IPS-NIHi11 (cell line): ENCODE measurements at places on chromosomes 12 and 14.
A peak's percentile ranks its signal among the peaks of the same experiment; 100 is the strongest.

GRCh38 chr12:16277585-16277984 is at the start of gene SLC15A5:
SLC15A5 (minus strand) TSS chr12:16277685; CDS start chr12:16277685, 0 bp downstream.
- DNase-seq: no peak

DNA sequence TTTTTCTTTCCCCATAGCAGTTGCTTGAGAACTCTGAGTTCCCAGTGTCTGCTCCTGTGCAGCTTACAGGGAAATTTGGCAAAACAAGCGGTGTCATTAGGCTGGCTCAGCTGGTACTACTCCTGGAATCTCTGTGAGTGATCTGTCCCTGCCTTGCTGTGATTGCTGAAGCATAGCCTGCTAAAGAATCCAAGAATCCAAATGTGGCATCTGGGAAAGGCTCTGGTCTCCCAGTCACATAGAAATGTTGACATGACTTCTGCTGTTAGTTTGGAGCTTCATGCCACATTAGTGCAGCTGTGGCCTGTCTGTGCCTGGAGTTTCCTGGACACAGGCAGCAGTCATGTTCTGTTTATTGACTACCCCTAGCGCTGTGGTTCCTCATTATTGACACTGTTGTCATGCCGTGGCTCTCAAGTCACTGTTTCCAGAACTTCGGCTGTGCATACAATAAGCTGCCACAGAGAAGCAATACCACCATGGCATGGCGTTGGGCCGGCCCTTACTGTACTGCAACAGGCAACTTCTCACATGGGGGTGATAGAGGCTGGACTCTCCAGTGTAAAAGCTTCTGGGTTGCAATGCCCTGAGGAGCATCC is 166.8 kb downstream of the MYRFL start:
- DNase-seq: no peak

GRCh38 chr14:92527721-92528120 is 14.1 kb downstream of the RIN3 start:
- DNase-seq: no peak

DNA sequence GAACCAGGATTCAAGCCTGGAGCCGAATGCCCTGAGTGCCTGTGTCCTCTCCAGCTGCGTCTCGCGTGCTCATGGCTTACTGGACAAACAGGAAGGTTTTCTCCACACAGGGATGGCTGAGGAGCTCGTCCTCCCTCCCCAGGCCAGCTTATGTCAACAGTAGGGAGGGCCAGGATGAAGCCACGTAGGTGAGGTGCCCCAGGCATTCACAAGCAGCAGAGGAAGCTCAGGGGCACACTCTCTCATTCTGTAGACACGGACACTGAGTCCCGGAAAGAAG is 49.3 kb downstream of the TRPV4 start:
- DNase-seq: no peak

DNA sequence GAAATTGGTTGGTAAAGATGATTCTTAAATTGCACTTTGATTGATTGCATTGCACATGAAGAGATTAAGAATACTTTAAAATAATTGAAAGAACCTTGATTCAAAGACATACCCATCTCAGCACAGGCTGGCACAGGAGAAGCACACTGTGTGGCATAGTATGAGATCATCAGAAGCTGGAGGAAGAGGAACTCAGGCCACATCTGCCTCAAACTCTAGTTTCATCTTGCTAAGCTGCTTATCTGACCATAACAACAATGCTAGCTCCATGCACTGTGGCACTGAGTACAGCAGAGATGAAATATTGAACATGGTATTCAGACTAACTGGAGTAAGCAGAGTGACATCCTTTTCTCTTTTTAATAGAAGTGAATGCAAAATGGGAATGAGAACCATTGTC is 99.1 kb downstream of the TBC1D30 start:
- no peak for DNase-seq

DNA sequence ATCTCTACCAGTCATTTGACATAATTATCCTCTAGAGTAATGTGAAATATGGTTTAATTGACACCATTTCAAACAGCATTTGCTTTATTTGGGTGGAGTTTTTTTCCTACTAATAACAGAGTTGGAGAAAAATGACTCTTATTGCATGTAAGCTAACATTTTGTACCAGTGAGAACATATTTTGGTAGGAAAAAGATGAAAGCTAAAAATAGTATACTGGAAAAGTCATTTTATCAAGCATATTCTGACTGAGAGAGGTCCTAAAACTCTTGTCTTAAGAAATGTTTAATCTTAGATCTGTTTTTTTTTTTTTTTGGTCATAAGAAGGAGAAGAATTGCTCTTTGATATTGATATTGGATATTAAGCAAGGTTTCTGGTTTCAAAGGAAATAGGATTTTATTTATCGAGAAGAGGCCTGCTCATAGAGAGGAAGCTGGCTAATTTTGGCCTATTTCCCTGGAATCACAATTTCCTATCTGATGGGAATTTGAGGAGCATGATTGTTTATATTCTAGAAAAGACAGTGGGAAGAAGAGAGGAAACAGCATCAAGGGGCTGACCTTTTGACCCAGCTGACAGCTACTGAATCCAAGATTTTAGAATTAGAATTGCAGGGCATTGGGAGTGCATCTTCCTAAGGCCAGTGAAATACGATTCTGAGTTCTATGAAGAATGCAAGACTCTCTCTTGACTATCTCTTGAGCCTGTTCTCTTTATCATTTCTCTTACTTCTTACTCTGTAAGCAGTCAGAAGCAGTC is 19.4 kb downstream of the OTOGL start:
- DNase-seq: peak; percentile 11

DNA sequence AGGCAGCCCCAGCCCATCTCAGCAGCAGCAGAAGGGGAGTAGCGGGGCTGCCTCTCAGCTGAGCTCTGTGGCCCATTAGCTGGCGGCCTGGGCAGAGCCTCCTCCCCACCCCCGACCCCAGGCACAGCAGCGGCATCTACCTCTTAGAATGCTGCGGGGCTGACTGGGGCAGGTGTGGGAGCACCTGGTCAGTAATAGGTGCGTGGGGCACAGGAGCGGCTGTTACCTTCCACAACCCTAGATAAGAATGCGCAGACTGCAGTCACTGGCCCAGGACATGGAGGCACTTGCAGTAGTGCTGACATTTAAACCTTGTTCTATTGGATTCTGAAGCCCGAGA is 35.6 kb downstream of the SYNE3 start:
- peak; percentile 34 for DNase-seq

DNA sequence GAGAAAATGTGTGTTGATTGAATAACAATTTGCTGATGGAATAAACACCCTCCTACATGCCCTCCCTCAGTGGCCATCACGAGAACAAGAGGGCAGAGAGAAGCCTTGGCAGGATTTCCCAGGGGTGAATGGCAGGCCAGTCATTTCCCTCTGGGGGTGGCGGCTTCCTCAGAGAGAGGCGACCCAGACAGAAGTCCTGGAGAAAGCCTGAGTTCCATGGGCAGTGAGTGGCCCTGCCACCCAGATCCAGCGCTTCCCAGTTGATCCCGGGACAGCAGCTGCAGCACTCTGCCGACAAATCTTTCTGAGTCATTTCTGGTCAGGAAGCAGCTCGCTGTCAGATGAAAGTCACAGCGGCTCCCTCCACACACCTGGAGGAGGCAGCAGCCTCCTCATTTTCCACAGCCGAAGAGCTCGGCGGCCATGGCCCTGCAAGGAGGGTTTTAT is 123.0 kb downstream of the SCARB1 start:
- DNase-seq: no peak

GRCh38 chr14:62445570-62445969 is 599.7 kb downstream of the KCNH5 start:
- DNase-seq: peak; percentile 16

DNA sequence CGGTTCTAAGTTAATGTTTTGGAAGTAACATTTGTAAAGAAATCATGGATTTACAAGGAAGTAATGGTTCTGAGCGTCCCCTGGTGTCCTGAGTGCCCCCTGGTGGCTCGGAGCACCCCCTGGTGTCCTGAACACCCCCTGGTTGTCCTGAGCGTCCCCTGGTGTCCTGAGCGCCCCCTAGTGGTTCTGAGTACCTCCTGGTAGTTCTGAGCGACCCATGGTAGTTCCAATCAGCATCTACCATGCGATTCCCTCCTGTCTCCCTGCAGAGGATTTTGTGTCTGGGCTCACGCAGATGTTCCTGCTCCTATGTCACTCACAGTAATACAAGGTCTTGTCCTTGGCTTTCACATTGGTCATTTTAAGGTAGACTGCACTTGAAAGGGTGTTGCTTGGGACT is 1352.9 kb downstream of the TMEM121 start:
- no peak for DNase-seq

GRCh38 chr12:68785358-68785757 is 22.6 kb upstream of the MDM2 start:
- no peak for DNase-seq

- DNase-seq: no peak
Observed at GRCh38 chr12:116538682-116539305, 20.4 kb upstream of the MAP1LC3B2 start.

DNA sequence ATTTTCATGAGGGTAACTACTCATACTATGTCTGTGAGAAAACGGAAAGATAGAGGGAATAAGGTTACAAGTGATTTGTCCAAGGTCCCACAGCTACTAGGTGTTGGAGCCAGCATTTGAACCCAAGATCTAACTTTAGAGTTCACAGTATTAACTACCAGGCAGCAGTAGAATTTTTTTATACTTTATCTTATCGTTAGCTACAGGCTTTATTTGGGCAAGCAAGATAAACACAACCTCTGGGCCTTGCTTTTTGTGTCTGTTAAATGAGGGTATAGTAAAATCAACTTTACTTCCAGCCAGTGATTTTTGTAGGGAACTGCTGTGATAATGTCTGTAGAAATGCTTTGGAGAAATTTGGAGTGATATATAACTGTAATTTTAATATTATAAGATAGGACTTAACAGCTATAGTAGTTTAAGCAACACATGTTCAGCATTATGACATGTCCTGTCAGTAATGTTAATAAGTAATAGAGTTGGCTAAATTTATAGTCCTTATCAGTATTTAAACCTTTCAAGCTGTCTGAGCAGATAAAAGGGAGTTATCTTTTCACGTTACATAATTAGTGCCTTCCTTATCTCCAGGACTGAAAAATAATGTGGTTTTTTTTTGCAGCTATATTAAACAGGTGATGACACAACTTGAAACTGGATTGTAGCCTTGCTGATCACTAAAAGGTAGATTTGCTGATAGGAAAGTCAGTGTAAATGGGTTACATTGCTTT is 12.8 kb downstream of the LEMD3 start:
- DNase-seq: no peak

GRCh38 chr12:51900323-51900889 is 6.9 kb upstream of the ACVRL1 start:
- no peak for DNase-seq

DNA sequence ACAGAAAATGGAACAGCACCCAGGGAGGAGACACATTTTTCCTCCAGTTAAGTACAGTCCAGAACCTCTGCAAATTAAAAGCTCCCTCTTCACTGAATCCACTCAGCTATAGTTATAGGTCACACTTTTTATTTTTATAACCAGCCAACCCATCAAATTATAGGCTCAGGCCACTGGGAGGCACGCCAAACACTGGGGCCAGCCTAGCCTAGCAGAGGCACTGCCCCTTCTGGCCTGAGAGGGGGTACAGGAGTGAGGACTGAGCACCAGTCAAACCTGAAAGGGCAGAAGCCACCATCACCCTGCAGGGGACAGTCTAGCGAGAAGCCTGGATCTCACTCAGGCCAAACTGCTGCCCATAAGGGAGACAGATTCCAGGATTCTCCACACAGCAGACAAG is 19.3 kb downstream of the FMNL3 start:
- DNase-seq: peak; percentile 65

- no peak for DNase-seq
Observed at GRCh38 chr14:48826058-48826457, 760.1 kb downstream of the RPS29 start.

DNA sequence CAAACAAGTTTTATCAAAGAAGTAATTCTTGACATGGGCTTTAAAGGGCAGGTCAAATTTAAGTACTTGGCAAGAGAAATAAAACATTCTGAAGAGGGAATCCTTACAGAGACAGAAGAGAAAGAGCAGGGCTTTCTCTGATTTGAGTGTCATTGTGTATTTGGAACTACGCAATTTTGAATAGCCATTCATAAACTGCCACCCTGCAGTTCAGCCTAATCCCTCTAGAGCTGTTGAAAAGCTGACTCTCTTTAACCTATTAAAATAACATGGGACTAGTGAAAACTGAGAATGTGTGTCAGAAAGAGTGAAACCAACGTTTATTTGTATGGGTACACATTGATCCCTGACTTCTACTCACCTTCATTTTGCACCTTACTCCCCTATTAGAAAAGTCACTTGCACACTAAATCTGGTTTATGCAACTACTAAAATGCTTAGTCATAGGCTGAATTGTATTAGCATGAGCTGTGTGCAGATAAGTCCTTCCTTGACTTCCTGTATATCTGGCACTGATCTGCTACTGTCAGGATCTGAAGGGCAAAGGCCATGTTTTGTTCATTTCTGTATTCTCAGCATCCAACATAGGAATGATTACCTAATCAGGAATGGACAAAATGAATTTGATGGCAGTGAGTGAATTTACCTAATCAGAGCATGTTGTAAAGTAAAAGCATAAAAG is 458.9 kb downstream of the NOVA1 start:
- DNase-seq: peak; percentile 14

DNA sequence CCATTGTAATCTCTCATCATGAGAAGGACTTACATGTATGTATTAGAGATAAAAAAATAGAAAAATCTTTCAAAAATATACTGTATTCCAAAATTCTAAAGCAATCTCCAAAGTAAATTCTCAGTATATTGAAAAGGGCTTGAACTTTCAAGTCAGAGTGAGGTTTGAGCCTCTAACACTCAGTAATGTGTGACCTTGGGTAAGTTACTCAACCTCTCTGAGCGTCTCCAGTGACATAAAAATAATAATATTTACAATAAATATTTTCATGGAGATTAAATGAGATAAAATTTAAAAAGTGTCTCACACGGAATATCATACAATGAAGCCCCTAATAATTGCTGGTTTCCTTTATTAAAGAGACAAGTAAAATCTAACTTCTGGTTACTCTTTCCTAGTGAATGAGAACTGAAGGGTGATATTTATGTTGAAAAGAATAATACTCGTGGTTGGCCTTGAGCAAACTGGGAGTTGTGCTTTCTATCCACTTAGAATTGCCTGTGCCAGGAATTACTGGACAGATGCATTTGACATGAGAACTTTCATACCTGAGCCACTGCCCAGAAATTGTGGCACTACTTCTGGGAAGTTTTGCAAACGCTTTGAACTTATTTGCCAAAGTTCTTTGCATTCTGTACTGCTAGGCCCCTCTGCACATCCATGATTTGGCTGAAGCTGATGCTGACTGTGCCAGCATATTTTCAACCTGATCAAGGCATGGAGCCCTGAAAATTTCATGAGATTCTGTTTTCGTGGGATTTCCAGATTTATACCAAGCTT is 933.7 kb downstream of the GALC start:
- no peak for DNase-seq
